ENCODE measurements at places on chromosomes 13 and 19.

GRCh38 chr19:13588957-13589833, 82.9 kb upstream of the CACNA1A start:
- DNase-seq, result peak; percentile 69

GRCh38 chr13:106714271-106714982, 146.5 kb upstream of the ARGLU1 start:
- DNase-seq, result no peak

DNA sequence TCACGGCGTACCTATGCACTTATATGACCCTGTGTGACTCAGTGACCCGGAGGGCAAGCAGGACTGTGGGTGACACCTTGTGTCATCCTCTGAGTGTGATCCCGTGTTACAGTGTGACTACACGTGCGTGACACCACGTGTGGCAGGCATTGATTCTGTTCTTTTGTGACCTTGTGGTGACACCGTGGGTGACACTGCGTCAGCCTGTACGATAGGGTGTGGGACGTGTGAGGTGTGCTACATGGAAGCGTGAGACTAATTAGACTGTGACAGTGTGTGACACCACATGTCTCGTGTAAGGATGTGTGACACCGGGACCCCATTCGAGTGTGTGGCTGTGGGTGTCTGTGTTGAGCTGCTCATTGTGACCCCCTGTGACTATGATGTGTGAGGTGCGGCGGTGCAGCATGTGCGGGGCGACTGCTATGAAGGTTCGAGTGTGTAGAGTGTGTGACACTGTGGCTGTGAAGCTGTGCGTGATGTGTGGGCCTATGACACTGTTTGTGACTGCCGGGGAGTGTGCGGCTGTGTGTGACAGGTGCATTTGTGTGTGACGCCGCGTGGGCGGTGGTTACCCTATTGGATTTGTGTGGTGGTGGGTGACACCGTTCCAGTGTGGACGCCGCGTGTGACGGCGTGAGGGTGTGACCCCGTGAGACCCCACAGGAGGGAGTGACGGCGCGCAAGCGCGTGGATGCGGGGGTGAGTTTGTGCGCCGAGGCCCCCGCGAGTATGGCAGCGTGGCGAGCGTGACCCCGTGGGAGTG, 399 bp upstream of the SPTBN4 start:
- peak; percentile 64 for DNase-seq

DNA sequence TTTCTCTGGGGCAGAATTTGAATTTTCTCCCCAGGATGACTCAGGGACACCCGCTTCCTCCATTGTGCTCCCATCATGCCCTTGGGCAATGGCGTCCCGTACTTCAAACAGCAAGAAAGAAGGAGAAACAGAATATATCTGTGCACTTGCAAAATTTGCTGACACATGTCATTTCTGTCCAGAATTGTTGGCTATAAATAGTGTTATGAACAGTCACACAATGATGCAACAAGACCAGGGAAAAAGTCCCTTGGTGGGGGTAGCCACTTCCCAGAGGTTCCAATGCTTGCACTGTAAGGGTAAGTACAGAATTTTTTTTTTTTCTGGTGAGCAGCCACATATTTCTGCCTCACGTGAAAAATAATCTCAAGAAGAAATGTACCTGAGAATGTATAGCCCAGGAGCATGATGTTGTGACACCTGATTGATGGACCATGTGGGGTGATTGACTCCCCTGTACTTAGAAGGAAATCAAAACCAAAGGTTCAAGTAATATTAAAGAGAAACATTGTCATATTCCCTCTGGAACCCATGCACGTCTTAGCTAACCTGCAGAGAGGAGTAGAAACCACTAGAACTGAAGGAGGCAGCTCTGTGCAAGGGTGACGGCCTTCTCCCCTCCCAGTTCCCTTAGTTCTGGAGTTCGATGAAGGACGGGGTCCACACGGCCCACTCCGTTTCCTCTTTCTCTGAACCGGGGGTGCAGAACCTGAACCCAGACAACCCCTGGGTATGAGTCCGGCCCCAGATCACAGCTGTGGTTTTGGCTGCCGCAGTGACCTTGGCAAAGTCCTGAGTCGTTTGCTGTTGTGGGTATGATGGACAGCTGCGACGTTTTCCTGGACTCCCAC, 9.3 kb upstream of the LAIR1 start:
- no peak for DNase-seq

All from stimulated activated CD4-positive, alpha-beta T cell treated with anti-CD3 and anti-CD28 coated beads, TNF-alpha, amount 100 ng/mL, for 24 hours (primary cell).